MM.1S (cell line): ENCODE measurements at places on chromosomes 6 and 20.

DNA sequence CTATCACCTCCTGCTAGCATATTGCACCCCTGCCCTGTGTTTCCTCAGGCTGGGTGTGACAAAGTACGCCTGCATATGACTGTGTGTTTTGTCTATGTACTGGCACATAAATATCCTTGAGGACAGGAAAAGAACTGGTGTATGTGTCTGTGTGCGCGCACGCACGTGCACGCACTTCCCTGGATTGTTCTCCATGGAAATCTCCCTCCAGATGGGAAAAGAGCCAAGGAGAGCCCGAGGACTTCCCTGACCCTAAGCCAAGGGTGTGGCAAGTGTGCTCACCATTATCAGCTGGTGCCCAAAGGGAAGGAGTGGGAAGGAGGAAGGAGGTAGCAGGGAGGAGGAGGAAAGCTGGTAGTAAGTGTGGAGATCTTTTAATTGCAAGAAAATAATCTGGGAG lies 117.6 kb downstream of the HIVEP2 start:
- DNase-seq, result no peak

- DNase-seq, result no peak
Measured at GRCh38 chr20:22583773-22584521, 425 bp downstream of the FOXA2 start.

DNA sequence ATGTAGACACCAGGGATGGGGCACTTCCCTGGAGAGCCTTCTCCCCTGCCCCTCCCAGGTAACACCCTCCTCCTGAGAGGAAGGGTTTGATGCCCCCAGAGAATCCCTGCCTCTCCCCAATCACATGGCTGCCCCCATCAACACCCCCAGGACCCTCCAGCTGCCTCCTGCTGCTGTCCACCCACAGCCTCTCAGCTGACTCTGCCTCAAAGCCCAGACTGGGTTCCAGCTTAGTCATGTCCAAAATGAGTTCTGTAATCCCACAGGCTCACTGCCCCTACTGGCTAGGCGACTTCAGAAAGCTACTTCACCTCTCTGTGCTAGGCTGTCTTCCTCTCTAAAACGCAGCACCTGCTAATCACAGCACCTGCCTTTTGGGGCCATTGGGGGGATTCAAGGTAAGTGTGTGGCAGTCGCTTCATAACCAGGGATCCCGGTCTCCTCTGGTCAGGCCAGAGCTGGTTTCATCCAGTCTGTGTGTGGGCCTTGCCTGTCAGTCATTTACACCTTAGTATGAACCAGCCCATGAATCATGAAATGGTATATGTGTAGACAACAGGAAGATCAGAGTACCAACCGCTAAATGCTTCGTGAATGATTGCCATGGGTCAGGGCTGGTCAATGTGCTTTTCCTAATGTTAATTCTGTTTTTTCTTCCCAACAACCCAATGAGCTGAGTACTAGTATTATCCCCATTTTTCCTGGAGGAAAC lies 40.4 kb downstream of the TFEB start:
- no peak for DNase-seq

- no peak for DNase-seq
Measured at GRCh38 chr6:15147827-15148226, 98.0 kb upstream of the JARID2 start.

- no peak for DNase-seq
Measured at GRCh38 chr6:158894193-158894592, 75.0 kb upstream of the EZR start.

DNA sequence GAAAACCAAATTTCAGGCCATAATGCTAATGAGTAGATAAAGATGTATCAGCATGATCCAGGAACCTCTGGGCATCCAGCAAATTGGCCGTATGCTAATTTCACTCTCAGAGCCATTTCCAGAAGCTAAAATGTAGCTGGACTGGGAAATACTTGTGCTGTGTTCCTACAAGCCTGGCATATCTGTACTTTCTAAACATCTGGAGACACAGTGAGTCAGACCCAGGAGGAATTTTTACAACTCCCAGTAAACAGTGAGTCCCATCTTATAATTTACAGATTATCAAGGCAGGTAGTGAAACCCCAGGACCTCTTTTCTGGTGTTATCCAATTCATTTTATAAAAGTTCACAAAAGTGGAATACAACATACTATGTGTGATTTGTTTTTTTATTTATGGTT lies 683.0 kb upstream of the ADGRB3 start:
- DNase-seq, result no peak

GRCh38 chr6:47168180-47168579 lies 126.0 kb upstream of the ADGRF1 start:
- DNase-seq, result no peak

DNA sequence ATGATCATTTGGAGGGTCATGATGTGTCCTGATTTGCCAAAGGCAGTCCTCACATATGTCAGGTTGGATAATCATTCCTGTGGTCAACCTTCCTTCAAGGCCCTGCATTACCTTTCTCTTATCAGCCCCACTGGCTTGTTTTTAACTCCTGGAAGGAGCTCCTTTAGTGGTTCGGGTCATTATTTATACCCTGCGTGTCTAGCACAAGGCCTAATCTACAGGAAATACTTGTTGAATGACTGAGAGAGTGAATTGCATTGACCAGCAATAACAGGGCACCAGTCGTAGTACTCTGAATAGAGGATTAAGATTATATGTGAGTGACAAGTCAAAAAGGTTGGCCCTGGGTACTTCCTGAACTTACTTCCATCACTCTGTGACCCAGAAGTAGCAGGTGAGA lies 4.5 kb downstream of the HIVEP2 start:
- DNase-seq, result no peak
